ENCODE measurements at places on chromosomes 12 and 14.

- DNase-seq = no peak
Measured at GRCh38 chr14:61048640-61049039, 67.6 kb downstream of the SLC38A6 start.

DNA sequence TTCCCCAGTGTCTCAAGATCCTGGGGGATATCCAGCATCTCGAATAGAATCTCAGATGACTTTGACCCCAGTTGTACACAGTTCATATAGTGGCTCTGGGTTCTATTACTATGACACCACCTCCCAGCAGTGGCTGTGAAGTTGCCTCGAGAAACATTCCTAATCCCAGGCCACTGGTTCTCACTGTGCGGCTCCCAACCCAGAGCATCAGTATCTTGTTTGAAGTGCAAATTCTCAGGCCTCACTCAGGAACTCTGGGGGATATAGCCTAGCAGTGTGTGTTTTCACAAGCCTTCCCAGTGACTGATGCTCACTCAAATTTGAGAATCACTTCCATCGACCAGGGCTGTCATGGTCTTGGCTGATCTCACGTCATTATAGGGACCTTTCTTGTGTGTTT is 69.3 kb upstream of the IGF1 start:
- DNase-seq = no peak

DNA sequence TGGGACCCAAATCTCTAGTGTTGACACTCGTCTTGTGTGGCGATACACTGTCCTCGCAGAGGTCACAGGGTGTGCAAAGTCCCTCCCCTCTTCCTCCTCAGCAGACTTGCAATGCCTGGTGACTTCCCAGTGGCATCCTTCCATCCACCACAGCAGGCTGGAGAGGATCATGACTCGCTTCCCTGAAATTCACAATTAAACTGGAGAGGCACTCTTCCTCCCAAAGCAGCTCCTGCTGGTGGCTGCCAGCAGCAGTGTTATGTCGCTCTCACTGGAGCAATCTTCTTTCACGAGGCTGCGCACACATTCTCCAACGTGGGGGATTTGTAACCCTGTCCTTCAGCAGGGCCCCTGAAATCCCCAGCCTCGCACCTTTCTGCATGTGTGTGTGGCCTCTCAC is 145.2 kb upstream of the TMCC3 start:
- no peak for DNase-seq

- no peak for DNase-seq
Measured at GRCh38 chr12:19121449-19122018, 8.0 kb upstream of the PLEKHA5 start.

DNA sequence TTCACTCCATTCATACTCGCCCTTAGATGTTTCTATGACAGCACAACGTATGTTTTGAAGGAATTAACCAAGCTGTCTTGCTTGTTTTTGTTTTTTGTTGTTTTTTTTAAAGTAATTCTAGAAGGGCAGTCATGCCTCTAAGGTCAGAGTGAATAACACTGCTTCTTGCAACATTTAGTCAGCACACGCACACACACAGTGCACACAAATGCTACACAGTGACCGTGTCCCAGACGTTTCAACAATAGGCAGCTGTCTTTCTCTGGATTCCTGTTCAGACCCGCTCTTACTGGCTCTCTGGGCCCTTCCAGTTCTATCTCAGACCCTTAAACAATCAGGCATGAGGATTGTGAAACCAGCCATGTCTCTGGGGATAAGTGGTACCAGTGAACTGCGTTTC is 351.0 kb upstream of the FKBP4 start:
- no peak for DNase-seq

- DNase-seq = no peak
Measured at GRCh38 chr12:105158876-105159275, 51.3 kb downstream of the WASHC4 start.

DNA sequence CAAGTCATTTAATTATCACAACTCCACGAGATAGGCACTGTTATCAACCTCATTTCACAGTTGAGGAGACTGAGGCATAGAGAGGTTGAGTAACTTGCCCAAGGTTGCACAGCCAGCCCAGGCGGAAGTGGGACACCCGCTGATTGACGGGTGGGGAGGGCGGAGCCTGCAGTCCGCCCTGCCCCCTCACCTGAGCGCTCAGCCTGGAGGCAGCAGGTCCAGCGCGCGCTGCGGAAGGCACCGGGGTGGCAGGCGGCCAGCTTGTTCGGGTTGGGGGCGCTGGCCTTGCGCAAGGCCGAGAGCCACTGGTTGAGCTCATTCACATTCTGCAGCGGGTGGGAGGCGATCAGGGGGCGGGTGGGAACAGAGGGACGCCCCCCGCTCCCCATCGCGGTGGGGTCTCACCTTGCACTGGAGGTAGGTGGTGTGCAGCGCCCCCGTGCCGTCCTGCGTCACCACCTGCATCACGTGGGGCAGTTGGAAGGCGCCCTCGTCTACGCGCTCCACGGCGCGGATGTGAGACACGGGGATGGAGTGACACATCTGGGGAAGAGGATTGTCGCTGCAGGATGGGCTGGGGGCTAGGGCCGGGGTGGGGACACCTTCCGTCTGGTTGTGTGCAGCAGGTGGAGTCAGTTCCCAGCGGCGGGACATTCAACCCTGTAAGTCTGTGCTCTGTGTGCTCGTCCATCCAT is 31.7 kb downstream of the RASAL1 start:
- DNase-seq = no peak

- no peak for DNase-seq
Measured at GRCh38 chr12:70366581-70367257, 629 bp downstream of the KCNMB4 start.

- no peak for DNase-seq
Measured at GRCh38 chr12:26014085-26014484, 55.6 kb downstream of the RASSF8 start.

DNA sequence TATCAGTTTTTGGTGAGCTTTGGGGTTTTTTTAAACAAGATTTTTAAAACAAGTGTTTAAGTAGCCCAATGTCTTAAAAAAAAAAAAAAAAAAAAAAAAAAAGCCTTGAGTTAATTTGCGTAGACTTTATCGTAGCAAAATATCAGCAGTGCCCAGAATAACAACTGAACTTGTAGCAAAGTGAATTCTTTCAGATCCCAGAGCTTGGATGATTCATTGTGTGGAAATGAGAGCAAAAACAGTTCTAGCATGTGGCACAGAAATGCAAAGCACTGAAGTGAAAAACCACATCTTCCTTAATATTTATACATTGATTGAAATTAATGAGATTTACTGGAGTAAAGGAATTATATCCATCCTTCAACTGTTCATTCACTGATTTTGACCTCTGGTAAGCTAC is 258.1 kb downstream of the EGLN3 start:
- DNase-seq = no peak

DNA sequence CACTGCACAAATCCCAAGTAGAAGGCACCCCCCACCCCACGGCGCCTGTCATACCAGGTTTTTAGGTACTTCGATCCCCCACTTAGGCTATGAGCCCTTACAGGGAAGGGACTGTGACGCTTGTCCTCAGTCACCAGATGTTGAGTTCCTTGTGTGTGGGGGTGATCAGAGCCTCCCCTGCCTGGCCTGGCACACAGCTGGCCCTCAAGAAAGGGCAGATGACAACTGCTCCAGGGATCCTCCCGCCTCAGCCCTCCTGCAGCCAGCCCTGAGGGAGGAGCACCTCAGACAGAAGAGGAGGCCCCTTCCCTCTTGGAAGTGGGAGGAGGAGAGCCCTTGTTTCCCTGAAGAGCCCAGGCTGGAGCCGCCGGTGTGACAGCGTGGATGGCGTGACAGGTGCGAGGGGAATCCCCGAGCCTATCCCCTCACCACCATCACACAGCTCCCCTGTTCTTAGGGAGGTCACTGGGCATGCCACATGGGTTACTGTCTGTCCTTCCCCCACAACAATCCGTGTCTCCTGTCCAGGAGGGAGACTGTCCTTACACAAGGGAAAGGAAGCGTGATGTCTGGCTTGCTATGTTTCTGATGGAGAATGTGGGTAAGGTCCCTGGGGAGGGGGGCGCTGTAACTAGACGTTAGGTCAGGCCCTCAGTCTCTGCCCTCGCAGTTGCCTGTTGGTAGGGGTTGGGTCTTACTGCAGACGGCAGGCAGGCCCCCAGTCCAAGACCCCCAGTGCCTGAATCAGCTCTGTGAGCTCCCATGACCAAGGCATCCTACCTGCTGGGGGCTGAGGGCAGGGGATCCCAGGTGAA is 31.4 kb downstream of the P2RX4 start:
- no peak for DNase-seq

- no peak for DNase-seq
Measured at GRCh38 chr12:90897986-90898385, 57.0 kb downstream of the CCER1 start.

DNA sequence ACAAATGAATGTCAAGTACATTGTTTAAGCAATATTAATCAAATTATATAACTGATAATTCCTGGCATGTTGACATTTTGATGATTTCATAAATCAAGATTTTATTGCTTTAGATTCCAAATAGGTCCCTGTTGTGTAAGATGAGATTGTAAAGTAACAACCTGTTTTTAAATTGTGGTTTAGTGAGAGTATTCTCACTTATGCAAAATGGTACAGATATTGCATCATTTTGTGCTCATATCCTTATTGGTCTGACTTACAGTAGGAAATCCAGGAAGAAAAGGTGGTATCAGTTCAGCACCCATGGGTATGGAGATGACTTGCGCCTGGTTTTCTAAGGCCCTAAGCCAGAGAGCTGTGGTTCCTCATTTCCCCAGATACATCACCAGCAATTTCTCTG is 165.5 kb downstream of the KIF21A start:
- DNase-seq = no peak

DNA sequence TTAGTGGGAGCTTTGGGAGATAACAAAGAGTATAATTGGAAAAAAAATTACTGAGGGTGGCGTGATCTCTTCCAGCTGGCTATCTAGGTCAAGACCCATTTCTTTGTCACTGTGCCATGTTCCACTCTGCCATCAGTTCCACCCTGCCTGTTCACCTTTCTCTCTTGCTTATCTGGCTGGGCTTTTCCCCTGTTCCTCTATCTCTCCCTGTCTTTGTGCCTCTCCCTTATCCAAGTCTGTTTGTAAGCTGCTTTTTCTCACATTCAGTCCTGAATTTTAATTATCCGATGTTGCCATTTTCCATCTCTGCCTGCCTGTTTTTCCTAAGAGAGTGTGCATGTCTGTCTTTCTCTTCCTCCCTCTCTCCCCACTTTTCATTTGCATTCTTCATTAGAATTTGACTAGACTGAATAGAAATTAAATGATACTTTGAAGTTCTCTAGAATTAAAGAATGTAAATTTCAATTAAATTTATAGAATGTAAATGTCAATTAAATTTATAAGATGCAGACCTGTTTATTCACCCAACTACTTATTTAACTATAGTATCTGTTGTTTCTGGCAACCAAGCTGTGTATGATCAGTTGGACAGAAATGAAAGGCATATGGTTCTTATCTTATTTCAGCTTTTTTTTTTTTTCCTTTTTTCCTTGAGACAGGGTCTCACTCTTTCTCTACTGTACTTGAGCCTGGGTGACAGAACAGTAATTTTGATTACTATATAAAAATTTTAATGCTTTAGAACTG is 40.9 kb upstream of the A2ML1 start:
- DNase-seq = no peak

GRCh38 chr14:99273766-99274345 is 1.9 kb upstream of the BCL11B start:
- no peak for DNase-seq

DNA sequence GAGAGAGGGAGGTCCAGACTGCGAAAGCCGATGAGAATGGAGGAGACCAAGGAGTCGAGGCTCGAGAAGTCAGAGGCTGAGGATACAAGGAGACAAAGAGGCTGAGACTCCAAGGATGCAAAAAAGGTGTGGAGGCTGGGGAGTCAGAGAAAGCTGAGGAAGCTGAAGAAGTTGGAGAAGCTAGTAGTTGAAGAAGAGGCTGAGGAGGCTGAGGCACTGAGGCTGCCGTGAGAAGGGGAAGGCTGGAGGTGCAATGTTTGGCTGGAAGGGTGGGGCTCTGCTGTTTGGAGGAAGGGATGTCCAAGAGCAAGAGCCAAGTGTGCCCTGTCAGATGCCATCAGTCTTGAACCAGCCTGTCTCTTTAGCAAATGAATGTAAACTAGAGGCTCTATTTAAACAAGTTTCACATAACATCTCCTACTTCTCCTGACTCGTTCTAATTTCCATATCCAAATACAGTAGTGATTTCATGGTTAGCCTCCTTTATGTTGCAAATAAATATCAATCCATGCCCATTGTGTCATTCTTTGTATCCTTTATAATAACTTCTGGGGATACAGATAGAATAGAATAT is 10.8 kb upstream of the SPTSSA start:
- DNase-seq = no peak

DNA sequence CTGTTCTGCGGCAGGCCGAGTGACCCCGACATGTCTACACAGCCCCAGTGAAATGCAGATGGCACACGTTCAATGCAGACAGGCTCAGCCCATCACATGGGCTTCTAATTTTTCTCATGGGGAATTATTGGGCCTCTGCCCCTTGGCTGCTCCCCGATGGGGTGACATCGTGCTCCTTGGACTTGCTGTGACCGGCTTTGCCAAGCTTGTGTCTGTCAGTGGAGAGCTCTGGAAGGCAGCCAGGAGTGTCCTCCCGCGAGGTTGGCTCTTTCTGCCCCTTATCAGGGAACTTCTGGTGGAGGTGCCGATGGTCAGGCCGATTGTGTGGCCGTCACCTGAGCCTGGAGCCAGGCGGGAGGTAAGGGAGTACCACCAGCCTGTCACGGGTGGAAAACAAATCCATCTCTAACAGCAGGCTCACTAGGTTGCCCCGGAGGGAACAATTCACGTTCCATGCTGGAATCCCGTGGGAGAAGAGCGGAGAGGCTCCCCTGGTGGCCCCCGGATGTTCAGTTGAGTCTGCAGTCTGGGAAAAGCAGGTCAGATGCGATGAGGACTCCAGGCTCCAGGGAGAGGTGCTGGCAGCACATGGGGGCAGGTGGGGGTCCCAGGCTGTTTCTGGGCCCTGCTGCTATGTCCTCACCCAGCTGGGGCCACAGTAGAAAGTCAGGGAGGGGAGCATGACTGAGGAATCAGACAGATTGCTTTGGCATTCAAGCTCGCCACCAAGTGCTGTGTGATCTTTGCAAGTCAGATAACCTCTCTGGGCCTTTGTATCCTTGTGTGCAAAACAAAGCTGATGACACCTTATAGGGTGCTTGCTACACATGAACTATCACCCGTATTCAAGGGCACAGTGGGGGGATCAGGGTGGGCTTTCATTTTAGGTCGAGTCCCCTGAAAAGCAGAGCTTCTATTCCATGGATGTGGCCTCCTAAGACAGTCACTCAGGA is 43.2 kb upstream of the EML1 start:
- no peak for DNase-seq

- DNase-seq = no peak
Measured at GRCh38 chr14:75915045-75915444, 66.8 kb downstream of the TGFB3 start.

DNA sequence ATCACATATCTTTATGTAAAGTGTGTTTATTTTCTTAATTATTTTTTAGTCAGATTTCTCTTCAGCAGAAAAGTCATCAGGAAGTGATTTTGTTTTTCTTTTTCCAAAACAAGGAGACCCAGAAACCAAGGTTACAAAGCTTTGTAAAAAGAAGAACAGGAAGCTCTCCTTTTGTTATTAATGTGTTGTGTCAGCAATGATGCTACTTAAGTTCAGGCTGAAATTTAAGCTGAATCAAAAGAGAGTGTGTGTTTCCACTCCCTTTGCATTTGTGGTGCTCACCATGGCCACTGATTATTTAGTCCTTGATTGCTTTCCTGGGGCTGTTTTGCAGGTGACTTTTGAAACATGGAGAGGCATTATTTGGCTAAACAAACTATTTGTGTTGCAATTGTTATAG is 155.3 kb upstream of the ATP2B1 start:
- no peak for DNase-seq

Data from activated CD8-positive, alpha-beta memory T cell treated with anti-CD3 and anti-CD28 coated beads for 48 hours (primary cell).